Inflammatory macrophage treated with lipopolysaccharide for 1 hour (primary cell): ENCODE measurements at places on chromosomes 2 and 18.

GRCh38 chr2:229372207-229372606, 101.1 kb upstream of the PID1 start:
- no peak for DNase-seq

GRCh38 chr2:95333888-95334338, 36.8 kb downstream of the KCNIP3 start:
- DNase-seq, result no peak

DNA sequence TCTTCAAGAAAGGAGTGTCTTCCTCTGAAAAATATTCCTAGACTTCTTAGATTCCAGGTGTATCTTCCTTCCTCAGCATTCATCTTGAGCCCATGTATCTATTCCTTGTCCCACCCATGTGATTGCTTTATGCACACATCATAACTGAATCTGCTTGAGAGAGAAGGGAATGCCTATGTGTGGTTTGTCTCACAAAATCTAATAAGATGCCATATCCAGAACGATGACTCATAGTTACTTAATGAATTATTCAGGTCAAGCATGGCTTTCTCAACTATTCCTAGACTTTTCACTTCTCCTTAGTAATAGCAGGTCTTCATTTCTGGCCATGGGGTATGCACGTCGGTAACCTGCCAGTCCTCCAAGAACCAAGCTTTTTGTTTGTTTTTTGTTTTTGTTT, 121.8 kb downstream of the SETBP1 start:
- peak; percentile 10 for DNase-seq

DNA sequence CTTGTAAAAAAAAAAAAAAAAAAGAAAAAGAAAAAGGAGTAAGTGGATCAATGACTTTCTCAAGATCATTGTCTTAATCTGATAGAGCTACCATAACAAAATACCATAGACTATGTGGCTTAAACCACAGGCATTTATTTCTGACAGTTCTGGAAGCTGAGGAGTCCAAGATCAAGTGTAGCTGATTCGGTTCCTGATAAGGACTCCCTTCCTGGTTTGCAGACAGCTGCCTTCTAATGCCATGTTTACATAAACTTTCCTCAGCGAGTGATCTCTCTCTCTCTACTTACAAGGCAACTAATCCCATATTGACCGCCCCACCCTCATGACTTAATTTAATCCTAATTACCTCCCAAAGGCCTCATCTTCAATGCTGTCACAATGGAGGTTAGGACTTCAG, 36.5 kb upstream of the SIX2 start:
- DNase-seq, result no peak

- no peak for DNase-seq
Measured at GRCh38 chr18:47981320-47981719, 50.9 kb upstream of the SMAD2 start.

- DNase-seq, result no peak
Measured at GRCh38 chr2:162382278-162382677, 38.3 kb downstream of the GCA start.

- DNase-seq, result no peak
Measured at GRCh38 chr18:78980279-78980771, 707 bp downstream of the SALL3 start.

- no peak for DNase-seq
Measured at GRCh38 chr18:21604671-21605070, 4.2 kb upstream of the ESCO1 start.

GRCh38 chr18:79965119-79965902, 868 bp downstream of the HSBP1L1 start:
- no peak for DNase-seq

GRCh38 chr2:38702413-38702812, 36.5 kb downstream of the GALM start:
- no peak for DNase-seq

GRCh38 chr2:235171550-235172031, 219.8 kb downstream of the SH3BP4 start:
- no peak for DNase-seq

GRCh38 chr2:37377187-37377532, 32.7 kb downstream of the QPCT start:
- no peak for DNase-seq

DNA sequence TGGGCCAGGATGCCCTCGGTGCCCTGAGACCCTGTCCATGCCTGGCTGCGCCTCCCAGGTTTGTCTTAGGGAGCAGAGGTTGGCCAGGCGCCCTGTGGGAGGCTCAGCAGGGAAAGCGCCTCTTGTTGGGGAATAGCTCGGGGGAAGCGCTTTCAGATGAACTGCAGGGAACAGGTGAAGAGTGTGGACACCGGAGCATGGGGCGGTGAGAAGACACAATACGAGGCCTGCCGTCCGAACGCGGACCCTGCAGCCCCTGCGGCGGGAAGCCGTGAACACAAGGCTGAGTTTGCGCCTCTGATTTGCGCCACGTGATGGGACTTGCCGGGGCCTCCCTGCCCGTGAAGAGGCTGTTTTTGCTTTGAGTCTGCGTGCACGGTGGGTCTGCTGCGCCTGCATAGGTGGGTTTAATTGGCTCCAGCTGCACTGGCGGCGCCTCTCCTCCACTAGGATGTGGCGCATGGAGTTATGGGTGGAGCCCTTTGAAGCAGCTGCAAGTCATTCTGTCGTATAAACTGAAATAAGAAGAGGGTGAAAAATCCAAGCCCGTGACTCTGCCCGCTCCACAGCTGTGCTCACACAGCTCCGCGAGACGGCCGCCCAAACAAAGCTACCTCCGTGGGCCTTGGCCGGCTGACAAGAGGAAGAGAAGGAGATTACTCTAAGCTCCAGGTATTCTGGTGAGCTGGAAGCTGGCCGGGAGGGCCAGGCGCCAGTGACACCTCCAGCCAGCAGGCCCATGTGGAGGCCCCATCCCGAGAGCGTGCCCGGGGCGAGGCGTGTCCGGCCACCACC, 103.5 kb upstream of the CTDP1 start:
- no peak for DNase-seq

- DNase-seq, result peak; percentile 3
Measured at GRCh38 chr2:190180313-190181122, 118.0 kb upstream of the MSTN start.

DNA sequence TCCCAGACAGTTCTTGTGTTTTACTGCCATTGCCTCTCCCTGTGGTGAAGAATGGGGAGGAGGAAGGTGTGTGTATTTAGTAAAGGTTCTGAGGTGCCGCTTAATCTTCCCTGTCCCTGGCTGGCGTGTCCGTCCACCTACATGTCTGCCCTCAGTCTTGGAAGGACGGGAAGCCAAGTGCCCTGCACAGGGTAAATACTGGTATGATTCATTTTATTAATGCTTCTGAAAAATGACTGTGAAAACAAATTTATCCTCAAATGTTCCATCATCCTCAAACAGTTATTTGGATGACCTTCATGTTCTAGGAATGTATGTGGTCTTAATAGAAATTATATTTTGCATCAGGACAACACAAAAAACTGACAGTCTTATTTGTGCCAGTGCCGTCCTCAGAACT, 6.6 kb downstream of the EPAS1 start:
- no peak for DNase-seq

DNA sequence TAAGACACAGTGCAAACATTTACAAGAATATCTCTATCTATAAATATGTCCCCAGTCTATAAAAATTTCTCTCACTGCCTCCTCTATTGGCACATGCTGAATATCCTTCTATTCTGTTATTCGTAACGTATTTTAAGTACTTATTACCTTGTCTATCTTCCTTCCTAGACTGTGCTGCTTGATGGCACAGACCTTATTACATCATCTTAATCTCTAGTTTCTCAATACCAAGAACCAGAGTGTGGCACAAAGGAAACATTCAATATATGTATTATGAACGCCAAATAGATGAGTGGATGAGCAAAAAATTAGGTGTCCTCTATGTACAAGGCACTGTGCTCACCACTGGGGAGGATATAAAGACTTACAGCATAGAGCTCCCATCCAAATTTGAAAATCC, 282.8 kb downstream of the NBAS start:
- no peak for DNase-seq

DNA sequence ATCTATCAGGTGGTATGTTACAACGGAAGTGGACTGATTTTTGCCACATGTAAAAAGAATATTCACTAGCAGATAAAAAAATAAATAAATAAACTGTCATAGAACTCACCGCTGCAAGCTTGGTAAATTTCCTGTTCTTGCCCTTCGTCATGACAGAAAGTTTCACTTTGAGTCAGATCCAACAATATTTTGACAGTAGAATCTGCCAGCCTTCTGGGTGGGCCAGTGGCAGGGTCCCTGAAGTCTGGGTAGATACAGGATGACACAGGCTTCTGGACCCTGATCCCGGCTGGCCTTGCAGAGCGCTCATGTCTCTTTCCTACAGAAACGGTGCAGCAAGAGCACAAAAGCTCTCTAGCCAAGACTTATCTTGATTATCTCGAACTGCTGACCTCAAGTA, 97.8 kb upstream of the PMAIP1 start:
- no peak for DNase-seq

- DNase-seq, result no peak
Measured at GRCh38 chr2:15313657-15314056, 247.5 kb downstream of the NBAS start.

- peak; percentile 23 for DNase-seq
Measured at GRCh38 chr2:42913280-42913878, 121.0 kb upstream of the HAAO start.
